Stimulated activated CD4-positive, alpha-beta T cell treated with anti-CD3 and anti-CD28 coated beads, Interleukin-1b, Interleukin-23, amount 100 ng/mL, for 48 hours (primary cell): ENCODE measurements at places on chromosomes 3 and 15.

DNA sequence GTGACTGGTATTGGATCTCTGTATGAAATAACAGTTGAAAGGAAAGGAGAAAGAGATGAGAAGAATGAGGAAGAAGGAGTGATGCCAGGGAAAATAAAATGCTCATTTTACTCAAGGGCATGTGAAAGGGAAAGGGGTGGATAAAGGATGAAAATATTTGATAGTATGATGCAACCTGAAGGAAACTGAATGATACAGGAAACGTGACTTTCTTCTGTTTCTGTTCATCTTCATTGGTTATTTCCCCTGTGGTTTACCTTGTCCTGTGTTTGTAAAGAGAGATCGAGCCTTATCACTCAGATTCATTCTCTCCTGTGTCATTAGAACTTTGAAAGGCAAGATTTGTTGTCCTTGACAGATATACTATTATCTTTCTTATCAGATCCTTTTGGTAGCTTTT lies 243.6 kb upstream of the SLITRK3 start:
- DNase-seq: no peak

GRCh38 chr3:69290430-69290829 lies 95.5 kb downstream of the FRMD4B start:
- DNase-seq: no peak

GRCh38 chr3:10974746-10975375 lies 17.7 kb upstream of the SLC6A1 start:
- no peak for DNase-seq

DNA sequence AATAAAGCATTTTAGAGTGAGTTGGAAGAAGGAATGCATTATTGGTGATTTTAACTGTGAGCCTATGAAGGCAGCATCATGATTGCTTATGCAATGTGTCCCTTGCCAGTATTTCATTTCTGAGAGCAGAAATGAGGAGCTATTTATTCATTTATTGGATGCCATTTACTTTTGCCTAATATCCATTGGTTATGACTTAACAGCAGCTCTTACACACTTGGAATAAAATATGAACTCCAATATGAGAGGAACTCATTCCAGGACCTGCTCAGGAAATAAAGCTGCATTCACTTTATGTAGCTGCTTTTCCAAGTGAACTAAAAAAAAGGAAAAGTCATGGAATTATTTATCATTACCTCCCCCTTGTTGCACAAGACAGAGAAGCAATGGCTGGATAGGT lies 280.1 kb downstream of the LRTM1 start:
- no peak for DNase-seq

GRCh38 chr15:92336419-92336987 lies 57.2 kb upstream of the ST8SIA2 start:
- no peak for DNase-seq

GRCh38 chr3:64977308-64978100 lies 289.7 kb upstream of the ADAMTS9 start:
- no peak for DNase-seq

DNA sequence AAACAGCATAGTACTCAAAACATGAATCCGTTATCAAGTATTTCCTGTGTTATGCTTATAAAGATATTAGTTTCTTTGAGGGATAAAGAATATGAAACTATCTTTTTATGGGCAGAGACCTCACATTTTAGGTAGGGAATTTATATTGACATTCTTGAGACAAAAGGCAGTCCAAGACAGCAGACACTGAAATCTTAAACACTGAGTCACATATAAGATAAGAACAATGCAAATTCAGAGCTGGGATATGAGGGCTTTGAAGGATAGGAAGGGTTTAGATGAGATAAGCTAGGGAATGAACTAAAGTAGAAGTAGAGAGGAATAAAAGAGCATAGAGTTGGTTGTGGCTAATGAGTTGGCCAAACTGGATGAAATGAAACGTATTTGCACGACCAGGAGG lies 58.4 kb downstream of the ASTE1 start:
- no peak for DNase-seq

DNA sequence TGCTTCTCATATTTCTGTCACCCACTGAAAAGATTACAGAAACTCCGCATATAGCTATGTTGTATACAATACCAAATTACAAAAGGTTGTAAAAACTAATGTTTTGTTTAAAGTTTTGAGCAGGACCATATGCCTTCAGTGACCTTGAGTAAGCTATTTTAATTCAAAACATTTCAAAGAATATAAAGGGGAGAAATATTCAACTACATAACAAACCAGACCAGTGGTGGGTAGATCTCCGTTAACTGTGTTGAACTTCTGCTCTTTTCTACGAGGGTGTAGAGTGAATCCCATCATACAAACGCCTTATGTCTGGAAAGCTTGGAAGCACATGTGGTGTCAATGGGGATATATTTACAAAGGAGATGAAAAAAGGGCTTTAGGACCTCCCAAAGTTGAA lies 68.4 kb upstream of the NR2F2 start:
- DNase-seq: no peak

DNA sequence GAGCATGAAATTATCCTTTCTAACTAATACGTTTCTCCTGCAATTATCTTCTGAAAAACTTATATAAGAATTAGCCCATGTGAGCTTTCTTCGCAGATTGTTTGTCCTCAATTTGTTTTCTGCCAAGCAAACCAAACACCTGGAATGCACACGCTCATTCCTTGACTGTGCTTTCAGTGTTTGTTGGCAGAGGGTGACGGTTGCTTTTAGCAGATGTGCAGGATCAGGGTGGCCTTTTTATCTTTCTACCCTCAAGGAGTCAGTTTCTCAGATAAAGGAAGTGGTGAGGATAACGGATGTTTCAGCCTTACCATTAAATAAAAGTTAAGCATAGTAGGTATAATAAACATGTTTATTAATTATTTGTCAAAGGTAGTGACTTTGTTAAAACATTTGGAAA lies 15.2 kb downstream of the ARPP21 start:
- no peak for DNase-seq

- DNase-seq: no peak
Observed at GRCh38 chr3:174423936-174424335, 435.2 kb upstream of the NAALADL2 start.

DNA sequence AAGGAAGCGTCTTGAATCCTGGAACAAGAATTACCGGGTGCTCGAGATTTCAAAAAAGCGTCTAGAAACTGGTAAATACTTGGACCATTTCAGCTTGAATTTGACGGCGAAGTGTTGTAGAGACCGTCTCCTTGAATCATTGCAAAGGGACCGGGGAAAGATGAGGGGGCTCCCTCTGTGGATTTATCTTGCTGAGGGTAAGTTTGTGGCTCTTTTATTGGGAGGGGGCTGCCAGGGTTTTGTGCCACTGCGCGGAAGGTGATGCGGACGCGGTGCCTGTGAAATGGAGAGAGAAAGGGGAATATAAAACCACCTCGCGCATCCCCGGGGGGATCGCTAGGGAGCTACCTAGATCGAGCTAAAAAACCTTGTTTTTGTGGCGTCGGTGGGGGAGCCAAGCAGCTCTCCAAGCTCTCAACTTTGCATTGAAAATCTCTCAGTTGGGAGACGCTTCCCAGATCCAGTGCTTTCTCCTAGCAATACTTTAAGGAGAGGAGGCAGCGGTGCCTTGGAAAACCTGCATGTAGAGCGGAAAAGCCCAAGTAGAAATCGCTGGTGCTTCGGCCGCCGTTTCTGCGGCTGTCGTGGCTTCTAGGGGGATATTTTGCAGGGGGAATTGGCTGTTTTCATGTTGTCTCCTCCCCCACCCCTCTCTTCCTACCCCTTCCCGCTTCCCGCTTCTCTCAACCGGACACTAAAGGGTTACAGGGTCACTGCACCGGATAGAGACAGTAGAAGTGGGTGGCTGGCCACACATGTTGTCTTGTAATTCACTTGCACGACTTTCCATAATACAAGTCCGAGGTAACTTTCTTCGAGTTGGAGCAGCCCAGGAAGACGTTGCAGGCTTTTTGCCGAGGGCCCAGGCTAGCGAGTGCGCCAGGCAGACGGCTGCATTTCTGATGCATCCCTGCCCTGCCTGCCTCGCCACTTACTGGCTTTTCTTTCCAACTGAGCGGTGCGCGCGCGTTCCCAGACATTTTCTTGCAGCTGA lies 187.6 kb downstream of the NLGN1 start:
- DNase-seq: no peak

- no peak for DNase-seq
Observed at GRCh38 chr15:74868059-74868458, 5.1 kb downstream of the SCAMP2 start.

DNA sequence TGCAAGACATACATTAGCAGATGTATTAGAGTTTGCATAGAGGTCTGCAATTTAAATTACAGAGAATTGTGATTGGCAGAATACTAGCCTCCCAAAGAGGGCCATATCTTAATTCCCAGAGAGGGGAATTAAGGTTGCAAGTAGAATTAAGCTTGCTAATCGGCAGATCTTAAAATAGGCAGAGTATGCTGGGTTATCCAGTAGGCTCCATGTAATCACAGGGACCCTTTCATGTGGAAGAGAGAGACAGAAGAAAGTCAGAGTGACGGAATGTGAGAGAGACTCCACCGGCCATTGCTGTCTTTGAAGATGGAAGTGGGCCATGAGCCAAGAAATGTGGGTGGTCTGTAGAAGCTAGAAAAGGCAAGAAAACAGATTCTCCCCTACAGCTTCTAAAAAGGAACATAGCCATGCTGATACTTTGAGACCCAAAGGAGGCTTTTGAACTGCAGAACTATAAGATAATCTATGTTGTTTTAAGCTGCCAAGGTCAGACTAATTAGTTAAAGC lies 38.8 kb downstream of the IMPG2 start:
- no peak for DNase-seq

DNA sequence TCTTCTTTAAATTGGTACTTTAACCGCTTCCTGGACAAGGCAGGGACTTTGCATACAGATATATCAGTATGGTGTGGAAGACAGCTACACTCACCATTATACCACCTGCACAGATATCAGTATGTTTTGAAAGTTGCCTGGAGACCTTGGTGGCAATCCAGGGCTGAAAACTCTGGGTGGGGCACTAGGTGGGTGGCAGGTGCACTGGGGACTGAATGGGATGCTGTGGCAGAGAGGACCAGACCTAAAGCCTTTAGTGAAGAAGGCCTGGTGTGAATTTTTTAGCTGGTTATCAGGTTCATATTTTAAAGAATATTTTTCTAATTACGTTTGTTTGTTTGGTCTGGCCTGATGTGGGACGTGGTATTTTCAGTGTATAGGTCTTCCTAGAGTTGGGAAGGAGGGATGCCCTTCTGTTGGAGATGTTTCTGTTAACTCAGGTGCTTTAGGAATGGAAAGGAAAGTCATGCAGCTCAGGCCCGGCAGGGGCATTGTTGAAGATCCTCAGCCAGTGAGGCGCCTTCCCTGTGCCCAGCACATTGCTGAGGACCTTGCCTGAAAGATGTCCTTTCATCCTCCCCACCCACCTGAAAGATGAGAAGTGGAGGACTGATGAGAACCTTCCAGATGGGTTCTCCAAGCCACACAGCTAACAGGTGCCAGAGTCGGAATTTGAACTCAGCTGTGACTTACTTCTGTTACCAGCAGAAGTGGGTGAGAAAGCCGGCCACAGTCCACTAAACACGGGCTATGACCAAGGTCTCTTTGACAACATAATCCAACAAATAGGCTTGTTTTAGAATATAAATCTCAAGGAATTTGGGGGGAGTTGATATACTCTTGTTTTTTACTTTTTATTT lies 77.3 kb downstream of the APBA2 start:
- no peak for DNase-seq

GRCh38 chr3:157417247-157417646 lies 19.4 kb upstream of the PTX3 start:
- DNase-seq: no peak

GRCh38 chr3:41630708-41631107 lies 331.2 kb downstream of the ULK4 start:
- no peak for DNase-seq

- DNase-seq: no peak
Observed at GRCh38 chr3:142263112-142263511, 37.7 kb upstream of the GK5 start.

- no peak for DNase-seq
Observed at GRCh38 chr3:164673738-164674137, 404.6 kb downstream of the SI start.

- DNase-seq: no peak
Observed at GRCh38 chr3:10993729-10994065, 1.1 kb downstream of the SLC6A1 start.

- DNase-seq: no peak
Observed at GRCh38 chr3:127260826-127261555, 26.9 kb downstream of the PRR20G start.

DNA sequence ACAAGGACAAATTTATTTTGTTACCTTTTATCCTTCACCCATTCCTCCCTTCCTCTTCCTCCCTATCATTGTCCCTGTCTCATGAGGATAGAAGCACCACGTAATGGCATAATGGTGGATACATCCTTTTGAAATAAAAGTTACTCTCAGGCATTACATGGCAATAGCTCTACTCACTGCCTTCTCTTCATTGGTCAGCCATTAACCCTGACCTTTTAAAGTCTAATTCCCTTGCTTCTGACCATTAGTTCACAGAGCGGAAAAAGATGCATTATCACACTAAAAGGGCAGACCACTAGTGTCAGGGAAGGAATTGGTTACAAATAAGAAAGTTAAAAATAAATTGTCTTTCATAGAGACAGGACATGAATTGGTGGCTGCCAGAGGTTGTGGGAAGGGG lies 54.6 kb upstream of the EIF1B start:
- DNase-seq: no peak

- DNase-seq: no peak
Observed at GRCh38 chr3:108159105-108159504, 63.1 kb downstream of the IFT57 start.

GRCh38 chr3:106345353-106346027 lies 476.7 kb upstream of the CBLB start:
- DNase-seq: no peak

DNA sequence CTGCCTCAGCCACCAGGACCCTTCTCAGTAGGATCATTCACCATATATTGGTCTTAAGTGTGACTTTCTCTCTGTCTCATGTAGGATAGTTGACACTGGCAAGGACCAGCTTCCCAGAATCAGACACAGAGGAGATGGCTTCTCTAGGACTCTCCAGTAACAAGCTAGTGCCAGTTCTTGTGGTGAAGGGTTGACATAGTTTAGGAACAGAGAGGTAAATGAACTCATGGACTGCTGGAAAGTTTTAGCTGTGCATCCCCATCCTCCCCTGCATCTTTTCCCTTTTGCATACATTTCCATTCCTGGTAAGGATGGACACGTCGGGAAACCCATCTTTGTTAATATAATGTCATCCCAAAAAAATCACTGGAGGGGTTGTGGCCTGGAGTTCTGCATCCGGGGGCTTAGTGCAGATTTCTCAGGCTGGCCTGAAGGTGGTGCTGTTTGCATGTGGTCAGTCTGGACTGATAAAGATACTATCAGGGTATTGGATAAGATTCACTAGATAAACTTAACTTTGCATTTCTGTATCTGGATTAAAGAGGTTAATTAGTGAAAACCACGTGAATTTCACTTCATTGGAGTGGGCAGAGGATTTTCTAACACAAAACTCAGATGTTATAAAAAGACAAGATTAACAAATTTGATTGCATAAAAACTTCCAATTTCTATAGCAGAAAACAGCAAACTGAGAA lies 110.8 kb downstream of the TBC1D2B start:
- peak; percentile 32 for DNase-seq

GRCh38 chr3:69352305-69353087 lies 33.4 kb downstream of the FRMD4B start:
- DNase-seq: no peak
